ENCODE measurements at places on chromosomes 12 and 14. TPM values are rescaled to one million over a fixed set of nuclear protein-coding genes. Genes with fewer than 3 reads are reported as not detected.

The SLC41A2 gene
- polyA plus RNA-seq, result 8.5 TPM

The AICDA gene
- polyA plus RNA-seq, result not detected

DNA sequence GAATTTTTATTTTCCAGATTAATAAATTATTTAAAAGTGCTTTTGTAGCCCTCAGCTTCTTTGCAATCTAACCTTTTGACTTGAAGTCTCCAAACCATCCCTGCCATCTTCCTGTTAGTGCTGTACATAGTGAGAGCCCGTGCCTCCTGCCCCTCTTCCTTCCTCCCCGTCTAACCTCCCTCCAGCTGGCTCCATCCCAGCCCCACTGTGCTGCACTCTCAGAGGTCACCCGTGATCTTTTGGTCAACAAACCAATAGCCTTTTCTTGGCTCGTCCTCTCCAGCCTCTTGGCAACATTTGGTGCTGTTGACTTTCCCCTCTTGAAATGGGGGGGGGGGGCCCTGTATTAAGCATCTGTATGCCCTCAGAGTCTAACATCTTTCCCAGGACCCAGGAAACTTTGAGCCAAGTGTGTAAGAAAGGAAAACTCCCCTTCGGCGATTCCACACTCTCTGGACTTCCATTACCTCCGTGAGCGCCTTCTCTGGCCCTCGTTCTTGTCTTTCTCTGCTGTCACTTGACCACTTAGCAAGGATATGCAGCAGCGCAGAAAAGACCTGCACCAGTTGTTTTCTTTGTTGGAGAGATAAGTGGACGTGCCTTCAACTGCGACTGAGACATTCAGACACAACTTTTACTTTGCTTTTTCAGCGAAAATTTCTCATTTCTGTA lies 44.1 kb downstream of the FBXW8 start:
- H3K4me3 ChIP-seq, result no peak overlapping the region
- peak; percentile 26 for DNase-seq
- no peaks in the 10 kb centered on the region for H3K36me3 ChIP-seq
- no peaks in the 10 kb centered on the region for H3K27me3 ChIP-seq

GRCh38 chr14:22915886-22916521 lies 2.9 kb downstream of the RBM23 start:
- no peak overlapping the region for H3K4me3 ChIP-seq
- peaks cover 2% of the 10 kb centered on the region for H3K36me3 ChIP-seq
- no peaks in the 10 kb centered on the region for H3K27me3 ChIP-seq
- DNase-seq, result no peak

- no peaks in the 10 kb centered on the region for H3K4me1 ChIP-seq
- no peaks in the 10 kb centered on the region for H3K36me3 ChIP-seq
- no peak overlapping the region for H3K27ac ChIP-seq
- no peak for DNase-seq
- no peaks in the 10 kb centered on the region for H3K27me3 ChIP-seq
Observed at GRCh38 chr14:94029671-94030203, 3.6 kb downstream of the OTUB2 start.

Data from fibroblast of lung (primary cell).